ENCODE measurements at places on chromosomes 4 and X. TPM values are rescaled to one million over a fixed set of nuclear protein-coding genes. Genes with fewer than 3 reads are reported as not detected.

Gene NALF2
- not detected for total RNA-seq

Gene ARHGAP6
- 0.48 TPM for total RNA-seq

Gene UNC5C
- 4.7 TPM for total RNA-seq

Gene ZMAT1
- total RNA-seq, result 4.7 TPM

Gene ABLIM2
- 0.64 TPM for total RNA-seq

Gene SPATA4
- not detected for total RNA-seq

Gene TCP11X1
- total RNA-seq, result not detected

Gene RWDD4
- total RNA-seq, result 19.6 TPM

Gene FREM3
- total RNA-seq, result not detected

Gene RPGR
- total RNA-seq, result 3.3 TPM

Gene EDA2R
- total RNA-seq, result 4.2 TPM

Gene HSFX3
- total RNA-seq, result not detected

Gene CRLF2
- not detected for total RNA-seq

DNA sequence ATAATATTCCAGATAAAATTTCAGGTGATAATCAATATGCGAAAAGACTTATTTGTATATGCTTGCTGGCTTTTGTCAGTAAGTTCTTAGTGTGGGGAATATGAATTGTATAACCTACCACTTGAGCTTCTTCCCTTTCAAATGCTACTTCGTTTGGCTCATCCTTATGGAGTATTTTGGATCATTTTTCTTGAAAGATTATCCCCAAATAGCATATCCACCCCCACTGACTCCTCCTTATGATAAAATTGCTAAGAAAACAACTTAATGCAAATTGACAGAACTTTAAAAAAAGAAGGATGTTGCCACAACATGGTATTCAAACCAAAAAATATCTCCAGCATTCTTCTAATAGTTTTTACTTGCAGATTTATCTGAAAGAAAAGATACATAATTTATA, 393.3 kb downstream of the PPP3CA start:
- no peak for DNase-seq

DNA sequence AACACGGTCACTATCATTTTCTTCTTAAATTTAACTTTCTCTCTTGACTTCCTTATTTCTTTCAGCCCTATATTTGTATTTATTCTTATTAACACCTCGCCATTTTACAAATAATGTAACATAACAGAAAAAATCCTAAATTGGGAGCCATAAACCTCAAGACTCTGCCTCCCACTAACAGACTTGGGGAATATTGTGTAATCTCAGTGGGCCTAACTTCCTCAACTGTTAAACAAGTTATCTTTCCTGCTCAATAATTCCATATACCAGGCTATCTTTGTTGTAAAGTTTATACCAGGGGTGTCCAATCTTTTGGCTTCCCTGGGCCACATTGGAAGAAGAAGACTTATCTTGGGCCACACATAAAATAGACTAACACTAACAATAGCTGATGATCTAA, 26.2 kb downstream of the PRSS12 start:
- DNase-seq, result no peak

DNA sequence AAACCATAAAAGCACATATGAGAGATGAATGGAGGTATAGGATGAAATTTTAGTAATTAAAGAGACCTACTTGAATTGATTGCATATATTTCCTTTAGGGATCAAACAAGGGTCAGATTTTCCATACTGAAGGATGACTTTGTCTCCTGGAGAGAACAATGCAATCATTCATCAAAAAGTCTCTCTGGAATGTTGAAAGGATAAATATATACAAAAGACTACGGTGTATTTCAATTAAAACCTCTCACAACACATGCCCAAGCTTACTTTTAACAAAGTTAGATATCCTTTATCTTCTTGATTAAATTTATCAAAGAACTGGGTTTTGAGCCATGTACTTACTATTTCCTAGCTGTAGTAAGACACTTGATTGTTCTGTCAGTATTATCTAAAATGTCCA, 36.8 kb upstream of the ADH7 start:
- DNase-seq, result no peak

DNA sequence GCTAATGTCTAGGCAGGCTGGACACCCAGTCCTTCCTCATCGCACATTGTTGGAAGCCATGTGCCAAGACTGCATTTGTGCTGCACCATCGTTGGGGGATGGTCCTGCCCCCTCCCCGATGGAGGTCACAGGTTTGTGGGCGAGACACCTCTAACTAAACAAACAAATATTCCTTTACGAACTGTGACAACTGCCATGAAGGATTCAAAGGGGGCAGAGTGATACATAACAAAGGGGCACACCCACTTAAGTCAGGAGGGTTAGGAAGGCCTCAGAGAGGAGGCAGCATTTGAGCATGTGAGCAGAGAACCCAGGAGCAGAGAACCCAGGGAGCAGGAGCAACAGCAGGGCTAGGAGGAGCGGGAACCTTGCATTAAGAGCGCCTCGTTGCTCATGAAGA, 37.1 kb downstream of the TRIM2 start:
- DNase-seq, result no peak

- no peak for DNase-seq
Observed at GRCh38 chr4:153247116-153247490, 42.9 kb downstream of the TRIM2 start.

DNA sequence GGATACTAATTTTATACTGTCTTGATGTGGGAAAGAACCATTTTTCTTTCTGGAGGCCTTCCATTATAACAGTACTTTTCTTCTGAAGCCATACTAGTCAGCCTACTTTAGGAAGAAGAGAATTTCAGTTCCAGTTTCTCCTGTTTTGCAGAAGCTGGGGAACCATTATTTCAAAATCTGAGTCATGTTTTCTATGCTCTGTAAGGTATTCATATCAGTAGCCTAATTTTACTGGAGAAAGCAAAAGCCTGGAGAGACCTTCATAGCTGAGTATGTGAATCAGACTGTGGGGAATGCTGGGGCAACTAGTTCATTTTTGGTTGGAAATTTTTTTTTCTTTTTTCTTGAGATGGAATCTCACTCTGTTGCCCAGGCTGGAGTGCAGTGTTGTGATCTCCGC, 22.4 kb downstream of the AFF1 start:
- DNase-seq, result no peak

GRCh38 chr4:182874304-182874751, 42.9 kb downstream of the DCTD start:
- no peak for DNase-seq

DNA sequence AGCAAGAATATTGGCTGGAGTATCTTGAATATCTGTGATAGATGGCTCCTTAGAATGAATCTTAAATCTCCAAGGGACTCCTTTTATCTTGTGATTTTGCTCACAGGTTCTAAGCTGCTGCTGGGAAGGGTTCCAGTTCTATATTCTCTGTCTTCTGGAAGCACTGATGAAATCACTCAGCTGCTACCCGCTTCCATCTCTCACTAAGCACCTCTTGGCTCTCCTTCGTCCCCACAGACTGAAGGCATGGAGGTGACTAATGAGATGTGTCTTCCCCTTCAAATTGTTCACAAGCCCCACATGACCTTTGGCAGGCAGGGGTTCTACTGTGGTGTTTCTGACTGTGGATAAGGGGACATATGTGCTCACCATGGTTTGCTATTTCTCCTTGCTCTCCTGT, 75.9 kb downstream of the C4orf51 start:
- DNase-seq, result no peak

DNA sequence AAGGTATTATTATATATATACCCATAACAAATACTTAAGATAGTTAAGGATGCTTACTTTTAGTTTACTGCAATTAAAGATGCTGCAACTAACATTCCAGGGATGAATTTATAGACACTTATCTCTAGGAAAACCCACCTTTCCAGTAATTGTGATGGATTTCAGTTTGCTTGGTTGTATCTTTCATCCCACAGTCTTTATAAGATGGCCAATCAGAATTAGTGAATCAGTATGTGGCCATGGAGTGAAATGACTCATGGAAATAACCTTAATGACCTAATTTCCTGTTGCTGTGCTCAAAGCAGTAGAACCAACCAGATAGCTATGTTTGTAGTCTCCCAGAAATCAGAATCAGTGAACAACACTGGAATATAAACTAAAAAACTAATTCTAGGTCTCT, 26.4 kb downstream of the MOSPD2 start:
- DNase-seq, result no peak

DNA sequence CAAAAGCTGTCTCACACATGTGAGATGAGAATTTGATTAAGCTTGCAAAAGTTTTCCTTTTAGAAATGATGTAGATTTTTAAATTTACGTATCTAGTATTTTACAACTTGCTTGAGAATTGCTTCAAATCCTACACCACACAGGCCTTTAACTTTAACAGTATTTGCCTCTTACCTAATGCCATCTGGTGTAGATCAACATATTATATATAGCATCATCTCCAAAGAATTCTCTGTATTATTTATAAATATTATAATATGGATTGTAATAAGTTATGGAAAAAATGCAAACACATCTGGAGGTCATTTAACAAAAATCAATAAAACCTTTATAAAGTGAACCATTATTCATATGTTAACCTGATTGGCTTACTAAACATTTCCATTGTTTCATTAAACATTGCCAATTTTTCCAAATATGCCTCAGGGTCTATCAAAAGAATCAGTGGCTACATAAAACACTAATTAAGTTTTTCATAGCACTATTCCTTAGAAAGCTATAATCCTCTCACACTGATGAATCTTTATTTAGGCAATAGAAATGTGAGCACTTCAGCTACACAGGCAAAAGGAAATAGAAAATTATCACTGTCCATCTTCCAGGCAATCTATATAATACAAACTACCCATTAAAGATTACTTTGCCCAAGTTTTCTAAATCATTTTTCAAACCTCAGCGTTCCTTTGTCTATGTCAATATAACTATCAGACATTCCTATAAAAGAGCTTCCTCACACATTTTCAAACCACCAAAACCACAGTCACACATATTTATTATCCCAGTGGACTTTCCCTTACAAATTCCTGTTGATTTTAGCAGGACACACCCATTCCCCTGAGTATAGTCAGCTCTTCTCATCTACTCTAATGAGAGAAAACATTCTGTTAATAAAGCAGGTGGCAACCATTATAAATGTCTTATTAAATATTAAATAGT, 83.5 kb upstream of the INTU start:
- DNase-seq, result no peak

DNA sequence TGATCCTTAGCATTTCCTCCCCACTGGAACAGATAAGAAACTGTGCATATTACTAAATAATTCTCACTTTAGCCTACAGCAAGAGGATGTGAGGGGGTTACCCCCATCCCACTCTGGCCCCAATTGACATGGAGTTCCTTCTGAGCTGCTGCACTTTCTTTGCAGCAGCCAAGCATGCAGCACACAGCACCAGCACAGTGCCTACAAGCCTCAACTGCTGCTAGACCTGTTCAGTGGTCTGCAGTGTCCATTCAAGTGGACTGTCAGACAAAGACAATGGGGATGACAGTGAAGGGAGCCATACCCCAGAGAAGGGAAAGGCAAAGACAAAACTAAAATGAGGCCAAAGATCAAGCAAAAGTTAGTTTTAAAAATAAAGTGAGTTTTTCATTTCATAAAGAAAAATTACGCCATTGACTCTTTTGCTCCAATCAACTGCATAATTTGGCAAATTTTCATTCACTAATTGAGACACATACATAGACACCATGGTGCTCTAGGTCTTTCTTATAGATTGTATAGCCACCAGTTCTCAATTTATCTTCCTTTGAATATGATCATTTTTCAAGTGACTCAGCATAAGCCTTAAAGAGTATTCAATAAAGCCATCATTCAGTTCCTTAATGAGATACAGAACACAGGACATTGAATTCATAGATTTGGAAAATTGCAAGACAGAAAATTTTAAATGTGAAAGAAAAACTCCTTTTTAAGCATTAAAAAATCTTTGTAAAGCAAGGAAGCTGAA, 410.6 kb downstream of the HNRNPD start:
- DNase-seq, result no peak

DNA sequence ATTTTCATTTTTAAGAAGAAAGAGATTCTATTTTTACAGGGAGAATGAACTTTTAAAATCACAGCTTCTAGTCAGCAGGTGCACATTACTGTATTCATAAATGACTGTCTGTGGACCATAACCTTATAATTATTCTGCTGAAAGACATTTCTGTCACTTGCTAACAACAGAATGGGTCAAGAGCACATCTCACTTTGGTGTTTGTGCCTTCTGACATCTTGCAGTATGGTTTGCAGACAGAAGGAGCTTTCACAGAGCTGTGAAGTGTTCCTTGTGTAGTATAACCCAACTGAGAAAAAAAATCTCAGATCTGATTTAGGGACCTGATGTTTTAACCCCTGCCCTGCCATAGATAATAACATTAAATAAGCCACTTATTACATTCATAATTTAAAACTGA, 131.4 kb upstream of the CTSO start:
- DNase-seq, result no peak

GRCh38 chr4:121064482-121064881, 7.9 kb downstream of the NDNF start:
- no peak for DNase-seq

GRCh38 chr4:95071851-95072250, 314.1 kb downstream of the BMPR1B start:
- DNase-seq, result no peak

DNA sequence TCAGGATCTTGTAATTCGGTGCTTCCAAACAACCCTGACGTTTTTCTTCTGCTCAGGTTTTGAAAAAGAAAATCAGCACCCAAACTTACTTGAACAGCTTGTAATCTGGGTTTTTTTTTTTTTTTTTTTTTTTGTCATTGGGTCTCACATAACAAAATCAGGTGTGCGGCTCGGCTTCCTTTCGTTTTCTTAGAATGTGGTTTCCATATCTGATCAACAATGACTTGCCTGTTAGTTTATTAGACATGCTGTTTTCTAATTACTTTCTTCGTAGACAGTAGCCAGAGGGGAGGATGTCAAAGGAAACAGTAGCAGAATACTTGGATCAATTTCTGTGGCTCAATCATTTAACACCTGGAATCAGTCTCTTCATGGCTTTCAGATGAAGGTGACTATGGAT, 890 bp upstream of the FREM3 start:
- DNase-seq, result no peak

DNA sequence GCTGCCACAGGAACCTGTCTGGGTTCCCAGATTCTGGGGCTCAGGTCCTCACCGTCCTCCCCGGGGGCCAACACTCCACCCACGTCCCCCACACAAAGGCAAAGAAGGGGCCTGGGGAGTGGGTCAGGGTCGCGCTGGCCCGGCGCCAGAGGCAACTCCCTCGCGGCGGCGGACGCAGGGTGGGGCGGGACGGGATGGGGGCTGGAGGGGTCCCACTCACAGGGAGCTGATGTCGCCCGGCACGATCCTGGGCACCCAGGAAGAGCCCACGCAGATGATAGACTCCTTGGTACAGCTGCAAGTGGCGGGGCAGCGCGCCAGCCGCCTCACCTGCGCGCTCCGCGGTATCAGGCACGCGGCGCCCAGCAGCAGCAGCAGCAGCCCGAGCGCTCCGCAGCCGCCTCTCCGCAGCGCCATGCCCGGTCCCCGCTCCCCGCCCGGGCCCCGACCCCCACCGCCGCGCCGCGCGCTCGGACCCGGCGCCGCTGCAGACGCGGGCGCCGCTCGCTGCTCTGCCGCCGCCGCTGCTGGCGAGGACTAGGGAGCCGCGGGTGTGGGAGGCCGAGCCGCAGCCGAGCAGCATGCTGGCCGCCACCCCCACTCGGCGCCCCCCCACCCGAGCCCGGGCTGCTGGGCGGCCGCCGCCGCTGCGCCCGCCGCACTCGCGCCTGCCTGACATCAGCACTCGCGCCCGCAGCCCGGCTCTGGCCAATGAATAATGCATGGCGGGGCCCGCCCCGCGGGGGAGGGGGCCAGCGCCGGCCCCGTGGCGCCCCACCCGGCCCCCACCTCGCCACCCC, at the start of gene LGI2:
TSS of gene LGI2 (minus strand) at position 670 of the 800 bp plus-strand sequence. CDS start at position 417, 253 bp downstream.
- no peak for DNase-seq

- DNase-seq, result no peak
Observed at GRCh38 chr4:173578956-173579355, 48.9 kb upstream of the HAND2 start.

- DNase-seq, result no peak
Observed at GRCh38 chr4:185011408-185011807, 6.9 kb upstream of the HELT start.
